Chondrocyte (in vitro differentiated cells): ENCODE measurements at places on chromosomes 12 and 14. TPM values are rescaled to one million over a fixed set of nuclear protein-coding genes. Genes with fewer than 3 reads are reported as not detected.

GRCh38 chr14:66606826-66607225, 98.9 kb downstream of the GPHN start:
- no peak for DNase-seq

DNA sequence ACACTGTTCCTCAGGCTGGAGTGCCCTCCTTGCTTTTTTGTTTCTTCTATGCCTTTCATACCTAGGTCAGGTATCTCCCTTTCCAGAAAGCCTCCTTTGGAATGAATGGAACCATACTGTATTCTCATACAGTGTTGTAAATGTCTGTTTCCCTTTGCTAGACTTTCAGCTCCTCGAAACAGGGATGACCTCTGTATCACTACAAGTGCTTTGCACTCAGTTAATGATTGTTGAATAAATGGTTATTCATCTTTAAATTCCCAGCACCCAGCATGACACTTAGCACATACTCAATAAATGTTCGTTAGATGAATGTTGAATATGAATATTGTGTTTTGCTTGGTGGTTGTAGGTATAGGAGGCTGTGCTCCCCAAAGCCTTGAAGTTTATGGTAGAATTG, 5.9 kb upstream of the TULP3 start:
- DNase-seq: no peak

- DNase-seq: no peak
Observed at GRCh38 chr12:52317468-52318052, 3.6 kb downstream of the KRT83 start.

Gene PRB2
- total RNA-seq: not detected in 3 replicates

Gene DUSP6
- total RNA-seq: 5.9 to 9.9 TPM (median 8.3 TPM) in 3 replicates
